Activated T-helper 2 cell treated with anti-CD3 and anti-CD28 coated beads, Interferon-gamma antibody, Interleukin-2, Interleukin-4, amounts not matched to agents 10 μg/mL and 5 μg/mL and 100 μg/mL, durations not matched to agents 14 hours and 24 hours and 36 hours (primary cell): ENCODE measurements at places on chromosomes 12 and 14. TPM values are rescaled to one million over a fixed set of nuclear protein-coding genes. Genes with fewer than 3 reads are reported as not detected.

DNA sequence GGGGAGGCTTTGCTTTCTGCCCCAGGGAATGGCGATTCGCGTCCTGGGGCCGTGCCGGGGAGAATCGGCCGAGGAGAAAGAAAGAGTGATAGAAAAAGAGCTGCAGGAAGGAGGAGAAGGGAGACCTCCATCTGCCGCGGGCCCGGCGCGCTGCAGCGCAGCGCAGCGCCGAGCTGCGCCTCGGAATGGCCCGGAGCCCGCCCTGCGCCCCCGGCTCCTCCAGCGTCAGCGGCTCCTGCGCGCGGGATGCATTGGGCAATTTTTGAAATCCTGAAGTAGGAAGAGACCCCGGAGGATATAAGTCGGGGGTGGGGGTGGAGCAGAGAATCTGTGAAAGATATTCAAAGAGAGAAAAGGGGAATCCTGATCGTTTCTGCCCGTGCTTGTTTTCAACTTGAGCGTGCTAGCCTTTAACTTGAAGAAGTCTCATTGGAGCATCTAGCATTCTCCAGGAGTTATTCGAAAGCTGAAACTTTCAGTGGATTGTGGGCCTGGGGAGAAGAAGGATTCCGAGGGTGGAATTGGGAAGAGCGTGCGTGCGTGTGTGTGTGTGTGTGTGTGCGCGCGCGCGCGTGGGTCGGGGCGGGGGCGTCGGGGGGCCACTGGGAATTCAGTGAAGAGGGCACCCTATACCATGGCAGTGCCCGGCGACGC, 441 bp downstream of the PDE3A start:
- no peak for DNase-seq

GRCh38 chr12:13668880-13669279, 312.5 kb downstream of the GRIN2B start:
- no peak for DNase-seq

- DNase-seq: no peak
These were observed 70.1 kb upstream of the STRN3 start for GRCh38 chr14:31096255-31096654.

- DNase-seq: no peak
These were observed 138.4 kb upstream of the PARP11 start for GRCh38 chr12:4011597-4011996.

- no peak for DNase-seq
These were observed 124.6 kb downstream of the KICS2 start for GRCh38 chr12:64097366-64098105.

DNA sequence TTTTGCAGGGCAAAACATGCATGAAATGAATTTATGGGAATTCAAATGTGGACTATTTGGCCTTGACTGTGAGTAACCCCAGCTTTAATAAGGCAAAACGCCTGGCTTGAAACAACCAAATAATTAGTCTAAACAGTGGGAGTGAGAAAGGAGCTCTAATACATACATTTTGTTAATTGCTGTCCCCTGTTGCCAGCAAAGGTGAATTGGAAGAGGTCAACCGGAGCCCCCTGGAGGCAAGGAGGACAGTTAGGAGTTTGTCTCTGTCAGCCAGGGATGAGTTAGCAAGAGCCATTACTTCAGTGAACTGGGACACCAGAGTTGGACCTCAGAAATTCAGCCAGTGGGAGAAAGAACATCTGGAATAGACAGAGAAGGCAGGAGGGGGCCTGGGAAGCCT, 17.4 kb downstream of the KRT76 start:
- no peak for DNase-seq

DNA sequence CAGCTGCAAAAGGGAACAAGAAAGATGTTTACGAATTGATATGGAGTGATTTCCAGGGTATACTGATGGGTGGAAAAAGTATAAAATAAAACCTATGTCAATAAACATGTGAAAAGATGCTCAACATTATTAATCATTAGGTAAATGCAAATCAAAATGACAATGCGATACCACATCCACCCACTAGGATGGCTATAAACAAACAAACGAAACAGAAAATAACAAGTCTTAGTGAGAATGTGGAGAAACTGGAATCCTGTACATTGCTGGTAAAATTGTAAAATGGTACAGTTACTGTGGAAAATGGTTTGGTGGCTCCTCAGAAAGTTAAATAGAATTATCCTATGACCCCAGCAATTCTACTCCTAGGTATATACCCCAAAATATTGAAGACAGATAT, 9.5 kb upstream of the BEST3 start:
- DNase-seq: no peak

GRCh38 chr14:35631071-35631805, 97.3 kb downstream of the INSM2 start:
- DNase-seq: no peak

GRCh38 chr14:36085861-36086260, 90.7 kb downstream of the PTCSC3 start:
- no peak for DNase-seq

GRCh38 chr12:1573960-1574864, 20.2 kb downstream of the FBXL14 start:
- DNase-seq: no peak

- no peak for DNase-seq
These were observed 80.6 kb upstream of the GSC start for GRCh38 chr14:94850309-94851211.

GRCh38 chr12:112199136-112199535, 73.8 kb downstream of the TRAFD1 start:
- no peak for DNase-seq

GRCh38 chr14:40229676-40230075, 797.4 kb upstream of the FBXO33 start:
- DNase-seq: no peak

- no peak for DNase-seq
These were observed 14.1 kb downstream of the SIVA1 start for GRCh38 chr14:104766863-104767633.

GRCh38 chr12:71208053-71208685, 50.4 kb upstream of the TSPAN8 start:
- DNase-seq: no peak

- DNase-seq: no peak
These were observed 889 bp upstream of the IFT43 start for GRCh38 chr14:75984674-75985073.

GRCh38 chr12:31950088-31950487, 9.1 kb upstream of the RESF1 start:
- DNase-seq: no peak

- DNase-seq: no peak
These were observed 80.4 kb downstream of the LIN7A start for GRCh38 chr12:80857311-80857710.

DNA sequence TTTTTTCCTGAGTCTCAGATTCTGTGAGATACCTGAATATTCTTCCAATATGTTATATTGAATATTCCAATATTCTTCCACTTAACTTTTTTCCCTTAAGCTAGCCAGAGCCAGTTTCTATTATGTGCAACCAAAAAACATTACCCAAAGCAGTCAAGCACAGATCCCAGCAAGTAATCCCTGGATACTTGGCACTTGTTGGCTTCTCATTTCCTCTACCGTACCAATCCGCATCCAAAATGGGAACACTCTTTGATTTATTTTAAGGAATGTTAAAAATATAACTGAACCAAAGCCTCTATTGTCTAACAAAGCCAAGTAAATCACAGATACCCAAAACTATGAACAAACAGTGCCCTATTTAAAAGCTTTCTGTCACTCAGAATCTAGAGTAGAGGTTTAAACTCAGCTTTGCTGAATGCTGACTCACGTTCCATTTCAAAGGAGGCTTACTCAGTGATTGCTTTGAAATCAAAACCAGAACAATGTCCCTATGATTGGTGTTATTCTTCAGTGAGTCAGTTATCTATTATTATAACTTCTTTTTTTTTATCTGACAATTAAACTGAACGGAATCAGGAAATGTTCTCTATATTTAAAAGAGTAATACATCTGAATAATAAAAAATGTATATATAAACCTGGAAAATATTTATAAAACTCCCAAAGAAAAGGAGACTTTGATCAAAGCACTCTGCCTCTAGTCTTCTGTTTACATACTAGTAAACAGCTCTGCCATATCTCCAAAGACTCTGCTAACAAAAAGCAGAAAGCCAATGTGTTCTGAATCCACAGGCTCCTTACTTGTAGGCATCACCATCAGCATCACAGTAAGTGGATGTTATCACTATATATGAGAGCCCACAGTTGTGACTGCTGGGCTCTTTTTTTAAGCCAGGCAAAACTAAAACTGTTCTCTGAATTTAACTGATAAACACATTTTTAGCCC, 360.8 kb downstream of the CCDC91 start:
- no peak for DNase-seq

- DNase-seq: peak; percentile 52
These were observed 767 bp upstream of the TCP11L2 start for GRCh38 chr12:106301611-106302321.

DNA sequence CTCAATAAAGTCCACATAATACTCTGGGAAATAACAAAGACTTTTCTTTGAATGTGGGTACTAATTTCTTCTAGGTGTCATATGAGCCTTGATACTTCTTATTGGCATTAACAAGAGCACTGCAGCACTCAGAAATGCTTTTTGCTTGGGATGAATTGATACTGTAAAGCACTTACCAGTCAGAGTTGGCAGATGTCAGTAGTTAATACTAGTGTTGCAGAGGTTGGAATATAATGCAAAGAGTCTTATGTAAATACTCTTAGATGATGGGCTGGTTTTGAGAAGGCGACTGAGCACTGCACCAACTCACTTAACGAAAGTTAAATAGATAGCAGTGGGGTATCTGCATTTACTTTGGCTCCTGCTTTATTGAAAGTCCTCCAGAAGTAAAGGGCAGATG, 25.6 kb upstream of the MBIP start:
- no peak for DNase-seq

GRCh38 chr12:131209082-131210070, 255.7 kb downstream of the ADGRD1 start:
- DNase-seq: no peak

DNA sequence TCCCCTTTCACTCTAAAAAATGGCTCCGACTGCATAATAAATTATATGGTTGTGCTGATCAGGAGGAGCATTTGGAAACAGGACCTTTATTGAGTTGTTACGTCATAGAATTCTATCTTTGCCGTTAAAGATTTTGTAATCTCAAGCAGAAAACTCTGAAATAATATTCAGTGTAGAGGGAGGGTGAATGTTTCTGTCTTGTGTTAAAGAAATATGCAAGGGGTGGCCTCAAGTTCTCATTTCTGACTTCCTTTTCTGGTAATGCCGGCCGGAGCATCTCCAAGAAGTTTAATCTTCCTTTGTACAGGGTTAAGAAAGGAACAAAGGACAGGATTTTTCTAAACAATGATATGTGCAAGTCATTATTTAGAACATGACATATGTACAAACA, 165.1 kb downstream of the SLC38A4 start:
- no peak for DNase-seq

DNA sequence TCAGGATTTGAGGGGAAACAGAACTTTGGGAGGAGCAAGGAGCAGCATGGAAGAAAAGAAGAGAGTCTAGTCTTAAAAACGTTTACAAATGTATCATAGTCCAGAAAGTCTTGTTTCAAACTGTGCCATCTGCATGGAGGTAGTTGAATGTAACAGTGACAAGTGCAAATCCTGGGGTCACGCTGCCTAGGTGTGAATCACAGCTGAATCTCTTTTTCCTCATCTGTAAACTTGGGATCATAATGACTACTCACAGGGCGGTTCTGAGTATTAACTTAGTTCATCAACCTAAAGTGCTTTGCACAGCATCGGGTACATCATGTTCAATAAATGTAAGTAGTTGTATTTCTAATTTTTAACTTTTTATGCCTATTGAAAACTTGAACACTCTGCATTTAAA, 208.5 kb downstream of the CHST11 start:
- no peak for DNase-seq

GRCh38 chr14:88505621-88506020, 49.2 kb downstream of the PTPN21 start:
- no peak for DNase-seq

GRCh38 chr14:22523283-22523682, 65.7 kb downstream of the DAD1 start:
- DNase-seq: no peak

DNA sequence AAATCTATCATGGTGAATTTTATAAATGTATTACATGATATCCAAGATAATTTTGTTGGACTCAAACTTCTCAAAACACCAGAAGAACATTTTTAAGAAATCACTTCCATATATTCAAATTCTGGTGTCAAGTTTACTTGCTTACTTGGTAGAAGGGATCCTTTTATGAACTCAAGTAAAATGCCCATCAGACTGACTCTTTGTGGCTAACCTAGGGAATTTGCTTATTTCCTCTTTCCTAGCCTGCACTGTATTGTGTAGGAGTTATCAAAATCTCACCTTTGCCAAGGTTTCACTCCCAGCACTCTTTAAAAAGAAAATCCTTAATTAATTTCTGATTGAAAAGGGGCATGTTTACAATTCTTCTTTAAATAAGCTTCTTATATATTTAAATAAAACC, 196.5 kb downstream of the DUSP6 start:
- DNase-seq: no peak

DNA sequence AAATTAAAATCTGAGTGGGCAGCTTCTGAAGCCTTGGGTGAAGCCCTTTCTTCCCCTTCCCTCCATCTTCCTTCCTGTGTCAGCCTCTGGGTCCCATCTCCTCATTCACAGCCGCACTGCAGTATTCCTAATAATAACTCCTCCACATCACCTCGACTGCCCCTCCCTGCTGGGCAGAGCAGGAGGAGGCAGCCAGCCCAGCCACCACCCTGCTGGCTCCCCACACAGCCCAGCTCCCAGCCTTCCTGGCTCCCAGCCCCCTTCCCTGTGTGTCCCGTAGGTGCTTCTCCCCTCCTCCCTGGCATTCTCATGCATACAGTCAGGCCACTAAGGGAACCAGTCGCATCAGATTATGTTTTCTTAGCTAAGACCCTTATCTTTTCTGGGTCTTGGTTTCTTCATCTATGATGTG, 3.7 kb downstream of the IFFO1 start:
- DNase-seq: no peak

- DNase-seq: no peak
These were observed 97.6 kb upstream of the SLC38A2 start for GRCh38 chr12:46470036-46470627.

- no peak for DNase-seq
These were observed at the start of gene AQP2 for GRCh38 chr12:49950273-49951251. AQP2 (plus strand) TSS chr12:49950737; CDS start chr12:49950831, 94 bp downstream.

DNA sequence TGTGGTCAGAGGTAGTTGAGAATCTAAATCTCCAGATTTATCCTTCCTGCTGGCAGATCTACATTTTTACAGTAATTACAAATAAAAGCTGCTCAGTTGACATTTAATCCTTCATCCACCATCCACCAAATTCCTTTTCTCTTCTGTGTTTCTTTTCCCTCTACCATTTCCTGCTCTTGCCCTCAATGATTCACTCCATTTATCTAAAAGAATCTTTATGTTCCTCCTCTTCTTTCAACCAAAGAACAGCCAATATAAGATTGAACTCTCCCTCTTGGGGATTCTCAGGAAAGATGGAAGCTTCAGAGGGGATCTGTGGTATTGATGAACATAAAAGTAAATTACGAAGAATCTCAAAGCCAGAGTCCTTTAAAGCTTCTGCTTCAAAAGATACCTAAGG, 4.4 kb downstream of the MAP4K5 start:
- DNase-seq: no peak

Gene GPRC5D
- not detected in 2 replicates for total RNA-seq

Gene RASAL1
- total RNA-seq: 2.2 TPM in 2 replicates

Gene KLHDC1
- 0.78 and 0.96 TPM in 2 replicates for total RNA-seq

Gene KRT77
- not detected in 2 replicates for total RNA-seq

Gene ACACB
- 12.1 and 12.9 TPM in 2 replicates for total RNA-seq

Gene LHX5
- not detected in 2 replicates for total RNA-seq

Gene GLIPR1L1
- not detected in 2 replicates for total RNA-seq

Gene ASB2
- 19.8 TPM in 2 replicates for total RNA-seq

Gene PRPH
- not detected in 2 replicates for total RNA-seq

Gene EIF2S3B
- total RNA-seq: 0.48 and 0.52 TPM in 2 replicates

Gene MSI1
- total RNA-seq: 1.4 and 3.5 TPM in 2 replicates

Gene PYGL
- total RNA-seq: 1.5 and 2.1 TPM in 2 replicates

Gene TAS2R46
- 1.3 and 2.0 TPM in 2 replicates for total RNA-seq

Gene SLCO1A2
- not detected in 2 replicates for total RNA-seq

Gene WNT5B
- total RNA-seq: 0.76 and 0.82 TPM in 2 replicates

Gene RNASE2
- not detected in 2 replicates for total RNA-seq
